ENCODE measurements at places on chromosomes 5 and 9. TPM values are rescaled to one million over a fixed set of nuclear protein-coding genes. Genes with fewer than 3 reads are reported as not detected.

PCDHB3 gene
- 0.26 TPM for total RNA-seq

TMOD1 gene
- 0.52 TPM for total RNA-seq

OR13C2 gene
- not detected for total RNA-seq

SLC45A2 gene
- total RNA-seq, result not detected

PLEKHG4B gene
- 34.1 TPM for total RNA-seq

DDX4 gene
- not detected for total RNA-seq

PDE6A gene
- total RNA-seq, result not detected

RASGEF1C gene
- 1.4 TPM for total RNA-seq

OMD gene
- total RNA-seq, result not detected
